ENCODE measurements at places on chromosomes 1 and 21.

DNA sequence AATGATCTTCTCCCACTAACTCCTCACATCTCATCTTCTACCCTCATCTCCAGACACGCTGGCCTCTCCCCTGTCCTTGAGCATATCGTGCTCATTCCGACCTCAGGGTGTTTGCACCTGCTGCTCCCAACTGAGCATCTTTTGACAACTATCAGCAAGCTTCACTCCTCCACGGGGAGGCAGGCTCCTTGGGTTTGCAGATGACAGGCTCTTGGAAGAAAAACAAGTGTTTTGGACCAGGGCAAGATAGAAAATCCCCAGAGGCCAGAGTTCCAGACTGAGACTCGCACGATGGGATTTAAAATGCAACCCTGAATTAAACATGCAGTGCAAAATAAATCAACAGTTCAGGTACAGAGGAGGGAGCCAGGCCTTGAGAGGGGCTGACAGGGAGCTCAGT is 246.7 kb downstream of the PTPRU start:
- DNase-seq: no peak

GRCh38 chr1:168555508-168556046 is 11.8 kb upstream of the XCL2 start:
- no peak for DNase-seq

- DNase-seq: no peak
Measured at GRCh38 chr1:157774412-157774811, 2.5 kb downstream of the FCRL2 start.

DNA sequence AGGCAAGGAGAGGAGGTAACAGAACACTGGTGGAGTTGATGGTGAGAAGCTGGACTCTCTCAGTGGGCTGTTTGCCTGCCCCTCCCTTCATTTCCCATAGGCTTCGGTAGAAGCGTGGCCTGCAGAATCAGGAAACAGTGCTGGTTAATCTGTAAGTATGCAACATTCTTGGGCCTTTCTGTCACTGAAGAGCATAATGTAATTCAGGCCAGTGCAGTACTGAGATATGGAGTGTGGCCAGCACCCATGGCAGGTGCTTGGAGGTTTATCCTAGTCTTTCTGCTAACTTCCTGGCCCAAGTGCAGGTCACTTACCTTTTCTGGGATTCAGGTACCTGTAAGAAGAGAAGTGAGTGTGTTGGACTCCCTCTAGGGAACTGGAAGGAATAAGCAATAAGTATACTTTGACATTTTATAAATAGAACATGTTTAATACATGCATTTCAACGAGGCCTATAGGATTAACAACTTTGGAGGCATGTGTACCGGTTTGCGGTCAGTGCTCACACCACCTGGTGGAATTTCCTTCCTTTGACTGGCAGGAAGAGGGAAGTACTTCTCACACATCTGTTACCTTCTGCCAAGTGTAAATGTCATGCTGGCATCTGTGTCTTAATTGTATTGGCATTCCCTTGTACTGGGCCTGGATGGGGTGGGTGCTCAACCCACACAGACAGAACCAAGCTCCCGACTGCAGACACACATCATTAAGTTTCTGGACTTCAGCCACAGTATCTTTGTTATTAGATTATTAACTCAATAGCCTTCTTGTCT is 105.5 kb downstream of the KIF26B start:
- no peak for DNase-seq

DNA sequence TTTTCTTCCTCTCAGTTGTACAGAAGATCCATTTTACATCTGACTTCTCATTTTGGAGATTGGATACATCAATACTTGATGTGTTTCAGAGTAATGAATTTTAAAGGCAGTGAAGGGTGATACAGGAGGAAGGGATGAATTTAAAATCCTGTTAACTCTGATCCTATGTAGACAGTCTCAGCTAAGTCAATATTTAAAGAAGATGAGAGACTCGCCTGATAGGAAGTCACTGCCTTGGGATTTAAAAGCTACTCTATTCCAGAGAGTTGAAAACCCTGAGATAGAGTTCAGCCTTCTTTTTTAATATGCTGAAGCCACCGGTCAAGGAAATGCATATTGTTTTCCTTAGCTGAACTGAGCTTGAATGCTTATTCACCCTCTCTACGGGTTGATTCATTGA is 42.7 kb downstream of the HUNK start:
- no peak for DNase-seq

DNA sequence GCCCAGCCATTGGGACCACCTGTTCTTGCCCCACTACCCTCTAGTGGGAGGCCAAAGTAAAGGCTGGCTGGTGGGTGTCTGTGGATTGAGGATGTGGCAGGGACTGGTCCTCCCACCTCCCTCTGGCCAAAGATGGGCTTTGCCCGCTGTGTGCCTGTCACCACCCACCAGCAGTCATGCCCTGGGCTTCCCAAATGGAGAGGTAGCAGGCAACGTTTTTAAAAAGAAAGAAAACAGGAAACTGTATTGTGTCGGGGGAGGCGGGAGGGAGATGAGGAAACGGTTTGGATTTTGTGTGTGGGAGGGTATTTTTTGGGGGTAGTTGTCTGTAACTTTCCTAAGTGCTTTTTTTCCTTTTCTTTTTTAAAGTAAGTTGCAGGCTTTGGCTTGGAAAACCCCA is 30.1 kb downstream of the SZRD1 start:
- DNase-seq: no peak

GRCh38 chr1:167563579-167564246 is 10.2 kb upstream of the CREG1 start:
- no peak for DNase-seq

DNA sequence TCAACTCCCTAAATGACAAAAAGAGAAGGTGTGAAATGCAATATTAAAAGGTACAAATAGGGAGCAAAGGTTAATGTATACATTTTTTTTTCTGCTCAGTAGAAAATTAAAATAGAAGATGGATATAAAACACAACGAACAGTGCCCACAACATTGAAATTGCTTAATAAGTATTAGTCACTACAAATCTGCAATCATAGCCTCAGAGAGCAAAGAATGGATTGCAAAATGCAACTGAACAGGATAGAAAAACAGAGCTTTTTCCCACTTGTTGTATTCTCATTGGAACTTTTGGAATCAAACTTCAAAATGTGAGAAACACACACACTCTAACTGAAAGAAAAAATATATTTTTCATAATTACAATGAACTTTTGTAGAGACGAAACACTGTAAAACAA is 552.2 kb upstream of the NCAM2 start:
- DNase-seq: no peak

DNA sequence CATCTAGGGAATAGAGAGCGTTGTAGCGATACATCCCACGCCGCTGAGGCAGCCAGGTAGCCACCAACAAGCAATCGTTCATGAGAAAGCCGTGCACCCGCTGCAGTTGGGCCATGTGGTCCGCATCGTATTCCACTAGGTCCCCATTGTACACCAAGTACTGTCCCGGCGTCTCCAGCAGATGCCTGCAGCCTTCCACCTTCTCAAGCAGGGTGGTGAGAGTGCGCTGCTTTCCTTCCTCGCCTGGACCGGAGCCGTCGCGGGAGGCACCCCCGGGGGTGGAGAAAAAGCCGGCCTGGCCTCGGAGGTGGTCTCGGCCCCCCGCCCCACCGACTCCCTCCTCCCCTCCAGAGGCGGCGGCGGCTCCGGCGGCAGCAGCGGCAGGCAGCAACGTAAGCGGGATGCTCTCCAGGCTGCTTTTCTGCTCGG is 595 bp downstream of the EXOC8 start:
- DNase-seq: no peak

DNA sequence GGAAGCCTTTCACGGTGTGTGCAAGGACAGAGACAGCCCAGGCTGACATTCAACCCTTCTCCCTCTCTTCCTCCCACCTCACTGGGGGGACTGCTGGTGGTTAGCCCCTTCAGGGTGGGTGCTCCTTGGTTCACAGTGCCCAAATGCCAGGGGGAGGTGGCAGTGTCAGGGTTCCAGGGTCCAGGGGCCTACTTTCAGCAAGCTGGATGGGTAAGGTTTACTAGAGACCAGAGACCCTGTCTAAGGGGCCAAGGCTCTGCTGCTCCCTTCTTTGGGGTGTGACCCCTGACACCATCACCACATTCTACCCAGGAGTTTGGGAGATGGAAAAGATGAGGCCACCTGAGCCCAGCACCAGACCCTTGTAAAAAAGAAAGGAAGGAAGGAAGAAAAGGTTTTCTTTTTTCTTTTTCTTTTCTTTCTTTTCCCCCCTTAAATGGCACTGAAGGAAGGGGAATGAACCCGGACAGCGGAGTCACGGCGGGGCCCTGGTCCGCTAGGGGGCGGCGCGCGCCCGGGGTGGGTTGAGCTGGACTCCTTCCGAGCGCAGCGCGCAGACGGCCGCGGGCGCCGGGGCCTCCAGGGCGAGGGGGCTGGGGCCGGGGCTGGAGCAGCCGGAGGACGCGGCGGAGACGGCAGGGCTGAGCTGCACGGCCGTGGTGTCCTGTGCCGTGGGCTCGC is 18.8 kb downstream of the KNCN start:
- peak; percentile 62 for DNase-seq

DNA sequence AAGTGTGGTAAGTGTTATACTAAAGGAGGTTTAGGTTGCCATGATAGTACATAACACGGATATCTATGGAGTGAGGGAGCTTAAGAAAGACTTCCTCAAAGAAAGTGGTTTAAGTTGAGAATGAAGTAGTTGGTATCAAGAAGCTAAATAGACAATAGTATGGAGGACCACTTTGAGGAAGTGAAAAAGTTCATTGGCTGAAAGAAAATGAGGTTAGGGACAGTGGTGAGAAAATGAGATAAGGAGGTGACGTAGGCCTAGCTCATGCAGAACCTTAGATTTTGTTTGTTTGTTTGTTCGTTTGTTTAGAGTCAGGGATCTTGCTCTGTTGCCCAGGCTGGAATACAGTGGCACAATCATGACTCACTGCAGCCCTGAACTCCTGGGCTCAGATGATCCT is 72.2 kb upstream of the PPIH start:
- no peak for DNase-seq

- no peak for DNase-seq
Measured at GRCh38 chr1:16015960-16016901, 1.6 kb downstream of the HSPB7 start.

GRCh38 chr1:227218870-227219573 is 99.3 kb downstream of the CDC42BPA start:
- no peak for DNase-seq

- no peak for DNase-seq
Measured at GRCh38 chr1:42008264-42008663, 89.5 kb upstream of the HIVEP3 start.

- no peak for DNase-seq
Measured at GRCh38 chr21:31878831-31879230, 6.0 kb downstream of the HUNK start.

GRCh38 chr1:175129997-175130648 is 62.5 kb downstream of the KIAA0040 start:
- no peak for DNase-seq

GRCh38 chr1:10693152-10693496 is 103.3 kb downstream of the CASZ1 start:
- DNase-seq: no peak

DNA sequence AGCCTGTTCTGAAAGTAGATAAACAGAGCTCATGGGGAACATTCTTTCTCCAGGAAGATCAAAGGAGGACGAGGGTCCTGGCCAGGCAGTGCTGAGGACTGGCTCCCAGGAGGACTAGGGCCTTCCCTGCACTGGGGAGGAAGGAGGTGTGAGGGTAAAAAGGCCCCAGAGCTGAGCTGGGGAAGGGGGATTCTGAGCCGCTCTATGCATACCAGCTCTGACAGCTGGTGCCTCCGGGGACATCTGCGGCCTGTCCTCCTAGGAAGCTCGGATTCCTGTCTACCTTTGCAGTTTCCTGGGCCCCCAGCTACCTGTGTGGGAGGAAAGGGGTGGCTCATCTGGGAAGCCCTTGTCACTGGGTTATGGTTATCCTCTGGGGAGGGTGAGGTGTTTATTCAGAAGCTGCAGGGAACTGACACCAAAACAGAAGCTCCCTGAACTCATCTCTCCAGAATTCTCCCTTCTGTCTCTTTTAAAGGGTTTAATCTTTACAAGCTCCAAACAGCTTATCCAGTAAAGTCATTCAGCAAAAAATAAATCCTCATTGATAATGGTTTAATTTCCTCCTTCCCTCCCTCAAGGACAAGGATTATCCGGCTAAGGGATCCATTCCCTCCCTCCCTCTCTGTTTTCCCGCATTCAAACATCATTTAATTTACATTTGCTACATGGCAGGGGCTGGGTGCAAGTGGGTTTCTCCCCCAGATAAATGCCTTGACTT is 31.0 kb downstream of the NENF start:
- DNase-seq: no peak

DNA sequence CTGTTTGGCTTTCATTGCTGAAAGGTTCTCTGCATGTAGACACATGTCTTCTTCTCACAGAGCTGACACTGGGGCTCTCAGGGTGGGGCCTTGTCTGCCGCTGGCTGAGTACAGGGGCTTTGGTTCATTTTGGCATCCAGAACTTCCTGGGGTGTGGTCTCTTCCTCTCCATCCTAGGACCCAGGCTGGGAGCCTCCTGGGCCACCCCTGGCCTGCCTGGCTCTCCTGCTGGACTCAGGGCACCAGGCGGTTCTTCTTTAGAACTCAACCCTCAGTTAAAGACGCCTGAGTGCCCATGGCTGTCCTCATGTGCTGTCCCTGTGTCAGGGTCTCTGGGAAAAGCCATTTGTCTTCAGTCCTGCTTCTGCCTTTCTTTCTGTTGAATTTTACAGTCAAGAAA is 5.5 kb upstream of the KRTAP10-5 start:
- DNase-seq: no peak

- no peak for DNase-seq
Measured at GRCh38 chr1:1202831-1203560, 3.4 kb downstream of the TNFRSF18 start.

DNA sequence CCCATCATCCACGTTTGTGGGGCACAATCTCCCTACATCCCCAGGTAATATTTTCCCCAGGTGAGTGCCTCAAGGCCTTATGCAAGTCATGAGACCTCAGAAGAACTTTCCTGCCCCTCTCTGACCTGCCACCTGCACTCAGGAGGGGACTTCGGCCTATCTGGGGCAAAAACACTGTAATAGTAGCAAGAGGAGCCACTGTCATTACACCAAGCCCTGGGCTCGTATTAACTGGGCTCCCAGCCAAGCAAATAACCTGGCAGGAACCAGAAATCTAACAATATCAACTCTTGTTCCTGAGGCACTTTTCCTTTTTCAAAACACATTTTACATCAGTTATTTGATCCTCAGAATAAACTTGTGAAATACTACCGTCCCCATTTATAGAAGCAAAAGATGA is 30.9 kb downstream of the LAMB3 start:
- DNase-seq: no peak

- no peak for DNase-seq
Measured at GRCh38 chr21:41695513-41695912, 71.3 kb downstream of the RIPK4 start.
